ENCODE measurements at places on chromosomes 12 and 14.

GRCh38 chr14:49512147-49512551 lies 74.0 kb downstream of the RPS29 start:
- DNase-seq: no peak

- DNase-seq: no peak
Measured at GRCh38 chr12:11657511-11657910, 8.0 kb downstream of the ETV6 start.

DNA sequence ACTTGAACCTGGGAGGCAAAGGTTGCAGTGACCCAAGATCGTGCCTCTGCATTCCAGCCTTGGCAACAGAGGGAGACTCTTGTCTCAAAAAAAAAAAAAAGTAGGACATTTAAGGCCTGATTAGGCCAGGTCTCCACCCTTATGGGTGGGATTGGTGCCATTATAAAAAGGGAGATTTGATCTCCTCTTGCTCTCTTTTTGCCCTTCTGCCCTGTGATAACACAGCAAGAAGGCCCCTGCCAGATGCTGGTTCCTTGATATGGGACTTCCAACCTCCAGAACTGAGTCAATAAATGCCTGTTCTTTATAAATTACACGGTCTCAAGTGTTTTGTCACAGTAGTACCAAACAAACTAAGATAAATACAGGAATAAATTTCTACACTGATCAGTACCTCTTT lies 81.0 kb downstream of the C2CD5 start:
- DNase-seq: no peak

- DNase-seq: no peak
Measured at GRCh38 chr12:90037740-90038139, 329.1 kb upstream of the ATP2B1 start.

GRCh38 chr12:124904306-124905098 lies 9.9 kb downstream of the UBC start:
- no peak for DNase-seq

- no peak for DNase-seq
Measured at GRCh38 chr12:68114606-68115005, 44.9 kb downstream of the IFNG start.

DNA sequence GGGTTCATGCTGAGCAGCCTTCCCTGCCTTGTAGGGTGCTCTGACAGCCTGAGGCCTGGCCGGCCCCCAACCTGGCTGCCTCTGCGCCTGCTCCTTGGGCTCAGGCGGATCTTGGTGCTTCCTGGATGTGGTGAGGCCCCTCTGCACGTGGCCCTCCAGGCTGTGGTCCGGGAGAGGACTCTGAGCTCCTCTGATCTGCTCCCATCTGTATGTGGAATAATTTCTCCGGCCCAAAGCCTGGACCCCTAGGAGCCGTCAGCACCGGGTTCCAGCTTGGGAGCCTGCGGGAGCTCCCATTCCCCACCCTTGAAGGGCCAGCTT lies 21.3 kb upstream of the EIF2B2 start:
- DNase-seq: no peak

- DNase-seq: no peak
Measured at GRCh38 chr14:95092723-95093122, 64.6 kb downstream of the DICER1 start.

DNA sequence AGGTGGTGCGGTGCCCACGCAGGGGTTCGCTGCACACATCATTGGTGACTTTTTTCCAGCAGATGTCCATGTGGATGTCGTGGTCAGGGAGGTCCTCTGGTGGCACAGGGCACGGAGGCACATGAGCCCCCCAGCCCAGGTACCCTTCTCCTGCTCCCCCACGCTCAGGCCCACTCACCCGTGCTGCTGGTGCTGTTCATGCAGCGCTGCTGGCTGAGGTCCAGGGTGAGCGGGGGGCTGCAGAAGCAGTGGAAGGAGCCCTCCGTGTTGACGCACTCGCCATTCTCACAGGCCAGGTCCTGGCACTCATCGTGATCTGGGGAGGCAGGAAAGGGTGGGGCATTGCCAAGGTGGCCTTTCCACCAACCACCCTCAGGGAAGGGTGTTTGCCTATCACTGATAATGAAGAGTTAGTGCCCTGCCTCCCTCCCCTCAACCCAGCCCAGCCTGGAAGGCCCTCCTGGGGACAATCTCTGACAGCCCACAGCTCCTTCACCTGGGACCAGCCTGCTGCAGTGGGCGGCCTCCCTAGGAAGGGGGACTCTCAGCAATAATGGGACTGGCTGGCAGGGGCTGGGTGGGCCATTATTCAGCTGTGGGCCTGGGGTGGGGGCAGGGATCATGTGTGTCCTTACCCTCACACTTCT lies 9.8 kb downstream of the ISCA2 start:
- DNase-seq: no peak

DNA sequence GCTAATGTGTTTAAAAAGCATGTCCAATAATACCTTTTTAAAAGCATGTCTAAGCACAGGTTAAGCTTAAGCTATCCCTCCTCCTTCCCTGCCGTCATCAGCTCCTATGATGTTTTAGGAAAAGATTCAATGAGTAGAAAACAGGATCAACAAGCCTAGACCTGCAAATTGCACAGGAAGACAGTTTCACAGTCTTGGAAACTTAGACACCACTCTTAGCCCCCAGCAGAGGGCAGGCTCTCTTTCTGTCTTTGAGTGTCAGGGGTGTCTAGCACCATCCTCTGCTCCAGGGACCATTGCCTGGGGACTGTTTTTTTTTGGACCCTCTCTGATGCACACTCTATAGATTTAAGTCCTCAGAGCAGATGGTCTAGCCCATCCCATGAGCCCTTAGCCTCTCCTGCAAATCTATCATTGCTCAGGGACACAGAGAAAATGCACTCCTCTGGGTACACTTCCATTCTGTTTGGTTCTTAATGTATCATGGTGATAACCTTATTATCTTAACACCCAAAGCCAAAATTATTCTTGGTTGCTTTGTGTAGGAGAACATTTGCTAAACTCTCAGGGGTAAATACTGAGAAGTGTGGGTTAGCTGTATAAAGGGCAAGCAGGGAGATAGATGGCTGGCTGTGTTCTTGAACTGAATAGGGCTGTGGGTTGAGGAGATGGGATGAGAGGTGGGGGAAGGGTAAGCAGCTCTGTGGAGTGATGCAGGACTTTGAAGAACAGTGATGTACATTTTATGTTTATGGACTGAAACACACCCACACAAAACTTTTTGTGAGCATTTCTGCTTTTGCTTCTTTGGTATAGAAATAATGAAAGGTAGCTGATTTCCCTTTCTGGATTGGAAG lies 259.9 kb upstream of the DDHD1 start:
- no peak for DNase-seq
